ENCODE measurements at places on chromosomes 1 and 21. TPM values are rescaled to one million over a fixed set of nuclear protein-coding genes. Genes with fewer than 3 reads are reported as not detected.

- H3K27me3 ChIP-seq: no peaks in the 10 kb centered on the region
- peak overlapping the region; percentile 85 for H3K4me3 ChIP-seq
- DNase-seq: no peak
Measured at GRCh38 chr21:33266789-33267135, 595 bp downstream of the IL10RB start.

Gene BLACAT1
- 2.8 TPM for polyA plus RNA-seq

Gene GOLT1A
- polyA plus RNA-seq: 25.8 TPM

Gene RBM11
- polyA plus RNA-seq: 0.26 TPM
